ENCODE measurements at places on chromosomes 1 and 21.
A peak's percentile ranks its signal among the peaks of the same experiment; 100 is the strongest.

- DNase-seq: no peak
Measured at GRCh38 chr1:6022193-6022592, 23.5 kb upstream of the KCNAB2 start.

DNA sequence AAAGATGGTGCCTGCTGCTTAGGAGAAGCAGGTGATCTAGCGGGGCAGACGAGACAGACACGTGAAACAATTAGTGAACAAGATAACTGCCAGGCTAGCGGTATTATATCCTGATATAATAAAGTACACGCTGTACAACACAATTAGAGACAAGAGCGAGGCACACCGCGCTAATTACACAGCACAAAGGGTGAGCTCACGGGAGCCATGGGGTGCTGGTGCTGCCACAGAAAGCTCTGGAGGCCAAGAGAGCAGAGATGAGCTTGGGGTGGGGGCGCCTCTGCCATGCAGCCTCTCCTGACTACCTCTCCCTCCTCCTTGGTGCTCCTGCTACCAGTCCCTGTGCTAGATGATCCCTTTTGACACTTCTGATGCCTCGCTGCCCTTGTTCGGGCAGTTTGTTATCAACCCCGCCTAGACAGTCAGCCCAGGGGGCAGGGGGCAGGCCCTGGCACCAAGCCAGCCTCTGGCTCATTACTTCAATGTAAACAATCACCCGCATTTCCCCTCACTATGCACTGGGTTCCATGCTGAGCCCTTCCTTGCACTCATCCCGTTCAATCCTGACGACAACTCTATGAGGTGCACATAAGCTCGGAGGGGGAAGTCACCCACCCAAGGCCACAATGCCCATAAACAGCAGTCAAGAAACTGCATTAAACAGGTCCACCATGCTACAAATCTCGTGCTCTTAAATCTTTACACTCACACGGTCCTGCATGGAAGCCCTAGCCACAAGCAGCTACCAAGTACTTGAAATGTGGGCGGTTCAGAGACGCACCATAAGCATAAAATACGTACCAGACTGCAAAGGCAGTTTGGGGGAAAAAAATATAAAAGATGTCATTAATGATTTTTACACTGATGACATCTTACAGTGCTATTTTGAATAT lies 103.0 kb downstream of the SSBP3 start:
- DNase-seq: no peak

DNA sequence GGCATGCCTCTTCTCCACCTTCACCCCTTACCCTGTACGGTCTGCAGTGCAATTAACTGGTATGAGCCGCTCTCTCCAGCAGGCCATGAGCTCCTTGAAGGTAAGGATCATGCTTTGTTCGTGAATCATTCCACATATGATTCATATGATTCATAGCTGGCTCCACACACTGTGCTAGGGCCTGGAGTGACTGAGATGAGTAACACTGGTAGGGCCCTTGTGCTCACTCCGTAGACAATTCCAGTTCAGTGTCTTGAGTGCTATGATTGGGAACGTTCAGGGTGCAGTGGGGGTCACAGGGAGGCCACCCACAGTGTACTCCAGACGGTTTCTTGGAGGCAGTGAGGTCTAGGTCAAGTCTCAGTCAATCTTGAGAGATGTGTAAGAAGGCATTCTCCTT lies 239.8 kb downstream of the LMX1A start:
- DNase-seq: peak; percentile 67

DNA sequence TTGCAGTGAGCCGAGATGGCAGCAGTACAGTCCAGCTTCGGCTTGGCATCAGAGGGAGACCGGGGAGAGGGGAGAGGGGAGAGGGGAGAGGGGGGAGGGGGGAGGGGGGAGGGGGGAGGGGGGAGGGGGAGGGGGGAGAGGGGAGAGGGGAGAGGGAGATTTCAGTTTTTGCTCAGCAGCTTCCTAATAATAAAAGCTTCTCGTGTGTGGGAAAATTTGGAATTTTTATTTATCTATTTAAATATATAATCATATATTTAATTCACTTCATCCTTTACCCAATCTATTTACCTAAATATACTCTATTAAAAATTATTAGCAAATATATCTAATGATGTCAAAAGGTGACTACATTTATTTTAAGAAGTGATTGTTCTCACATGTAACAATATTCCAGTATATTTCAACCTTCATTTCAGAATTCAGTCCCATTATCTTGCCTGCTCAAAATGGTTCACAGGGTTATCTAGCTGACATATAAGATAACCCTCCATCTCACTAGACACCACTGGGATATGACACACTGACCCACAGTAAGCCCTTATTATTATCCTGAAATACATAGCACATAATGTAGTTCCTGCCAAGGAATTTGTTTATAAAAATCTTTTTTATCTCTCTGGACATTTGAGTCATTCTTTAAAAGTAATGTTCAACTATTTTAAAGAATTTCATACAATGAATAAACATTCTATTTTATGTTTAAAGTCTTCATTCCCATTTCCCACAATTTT lies 105.9 kb downstream of the GPATCH2 start:
- DNase-seq: peak; percentile 55

DNA sequence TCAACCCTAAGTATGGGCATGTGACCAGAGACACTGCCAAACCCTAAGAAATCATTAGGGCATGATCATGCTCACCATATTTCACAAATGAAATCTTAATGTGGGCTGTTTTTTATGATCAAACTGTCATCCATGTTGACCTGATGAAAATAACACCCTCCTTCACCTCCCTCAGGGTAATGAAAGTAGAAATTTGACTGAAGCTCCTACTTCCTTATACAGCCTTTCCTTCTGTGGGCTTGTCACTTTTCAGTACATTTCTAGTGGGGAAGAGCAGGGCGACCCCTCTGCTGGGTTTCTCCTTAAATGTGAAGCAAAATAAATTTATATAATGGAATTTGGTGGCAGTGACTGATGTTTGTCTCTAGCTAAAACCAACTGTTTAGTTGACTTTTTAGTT lies 25.9 kb downstream of the IVNS1ABP start:
- DNase-seq: no peak

DNA sequence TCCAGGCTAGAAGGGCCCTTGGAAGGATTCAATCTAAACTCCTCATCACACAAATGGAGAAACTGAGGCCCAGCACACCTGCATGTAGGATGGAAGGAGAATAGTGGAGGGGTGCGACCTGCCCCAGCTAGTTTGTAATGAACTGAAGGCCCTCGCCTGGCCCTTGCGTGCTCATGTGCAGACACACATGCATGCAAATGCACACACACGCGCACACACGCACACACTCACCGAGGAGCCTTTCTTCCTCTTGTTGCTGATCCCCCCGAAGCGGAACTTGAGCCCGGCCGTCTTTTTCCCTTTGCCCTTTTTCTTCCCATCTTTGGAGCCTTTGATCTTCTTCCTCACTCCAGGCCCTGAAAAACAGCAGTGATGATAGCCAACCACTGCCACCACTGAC lies 27.9 kb downstream of the CHD5 start:
- DNase-seq: no peak

DNA sequence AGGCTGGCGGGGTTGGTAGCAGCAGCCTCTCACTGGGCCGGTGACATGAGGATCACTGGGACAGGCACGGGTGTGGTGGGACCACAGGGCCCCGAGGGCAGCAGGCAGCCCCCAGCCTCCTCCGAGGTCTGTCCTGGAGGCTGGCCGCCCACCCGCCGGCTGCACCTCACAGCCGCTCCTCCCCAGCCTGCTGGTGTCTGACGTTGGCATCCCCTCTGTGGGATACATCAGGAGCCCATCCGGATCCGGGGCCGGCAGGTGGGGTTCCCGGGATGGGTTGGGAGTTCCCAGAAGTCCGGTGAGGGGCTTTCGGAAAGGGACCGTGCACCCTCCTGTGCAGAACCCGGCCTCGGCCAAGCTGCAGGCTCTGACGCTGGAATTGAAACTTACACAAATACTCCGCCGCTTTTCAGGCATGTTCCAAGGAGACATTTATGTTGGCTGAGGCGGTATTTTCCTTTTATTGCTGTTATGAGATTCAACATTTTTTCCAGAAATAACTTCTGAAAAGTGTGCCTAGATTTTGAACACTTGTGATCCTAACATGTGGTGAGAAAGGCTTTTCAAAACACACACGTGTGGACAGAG lies 142.1 kb upstream of the ARHGEF16 start:
- no peak for DNase-seq

DNA sequence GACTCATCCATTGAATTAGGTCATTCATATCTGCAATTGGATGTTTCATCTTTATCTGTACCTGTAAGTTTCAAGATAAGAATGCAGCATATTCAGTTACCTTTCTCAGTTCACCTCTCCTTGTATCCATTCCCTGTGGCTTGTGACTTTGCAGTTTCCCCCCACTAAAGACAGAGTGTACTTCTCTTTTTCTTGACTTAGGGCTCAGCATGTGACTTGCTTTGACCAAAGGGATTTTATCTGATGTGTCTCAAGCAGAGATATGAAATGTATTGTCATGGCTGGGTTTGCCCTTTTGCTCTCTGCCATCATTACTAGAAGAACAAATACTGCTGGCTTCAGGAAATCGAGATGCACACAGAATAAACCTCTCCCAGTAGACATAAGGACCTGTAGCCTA lies 754.8 kb downstream of the ADGRL2 start:
- DNase-seq: no peak

DNA sequence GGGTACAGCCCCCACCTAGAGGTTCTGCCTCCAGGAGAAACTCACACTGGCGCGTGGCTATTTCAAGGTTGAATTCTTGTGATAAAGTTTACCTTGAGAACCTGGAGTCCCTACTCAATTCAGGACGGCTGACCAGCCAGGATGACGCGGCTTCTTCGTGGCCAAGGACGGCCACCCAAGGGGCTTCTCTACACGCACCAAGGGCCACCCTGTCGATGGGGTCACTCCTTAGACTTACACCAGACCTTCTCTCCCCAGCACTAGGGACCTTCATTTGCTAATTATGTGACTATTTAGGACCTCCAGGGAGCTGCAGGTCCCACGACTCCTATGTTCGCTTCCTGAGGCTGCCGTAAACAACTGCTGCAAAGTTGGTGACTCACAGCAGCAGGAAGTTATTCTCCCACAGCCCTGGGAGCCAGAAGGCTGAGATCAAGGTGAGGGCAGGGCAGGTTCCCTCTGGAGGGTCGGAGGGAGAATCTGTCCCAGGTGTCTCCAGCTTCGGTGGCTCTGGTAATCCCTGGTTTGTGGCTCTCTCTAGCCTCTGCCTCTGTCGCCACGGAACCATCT lies 135.9 kb downstream of the NPHP4 start:
- DNase-seq: peak; percentile 2

- peak; percentile 33 for DNase-seq
Measured at GRCh38 chr1:152926091-152926490, 17.7 kb downstream of the IVL start.

DNA sequence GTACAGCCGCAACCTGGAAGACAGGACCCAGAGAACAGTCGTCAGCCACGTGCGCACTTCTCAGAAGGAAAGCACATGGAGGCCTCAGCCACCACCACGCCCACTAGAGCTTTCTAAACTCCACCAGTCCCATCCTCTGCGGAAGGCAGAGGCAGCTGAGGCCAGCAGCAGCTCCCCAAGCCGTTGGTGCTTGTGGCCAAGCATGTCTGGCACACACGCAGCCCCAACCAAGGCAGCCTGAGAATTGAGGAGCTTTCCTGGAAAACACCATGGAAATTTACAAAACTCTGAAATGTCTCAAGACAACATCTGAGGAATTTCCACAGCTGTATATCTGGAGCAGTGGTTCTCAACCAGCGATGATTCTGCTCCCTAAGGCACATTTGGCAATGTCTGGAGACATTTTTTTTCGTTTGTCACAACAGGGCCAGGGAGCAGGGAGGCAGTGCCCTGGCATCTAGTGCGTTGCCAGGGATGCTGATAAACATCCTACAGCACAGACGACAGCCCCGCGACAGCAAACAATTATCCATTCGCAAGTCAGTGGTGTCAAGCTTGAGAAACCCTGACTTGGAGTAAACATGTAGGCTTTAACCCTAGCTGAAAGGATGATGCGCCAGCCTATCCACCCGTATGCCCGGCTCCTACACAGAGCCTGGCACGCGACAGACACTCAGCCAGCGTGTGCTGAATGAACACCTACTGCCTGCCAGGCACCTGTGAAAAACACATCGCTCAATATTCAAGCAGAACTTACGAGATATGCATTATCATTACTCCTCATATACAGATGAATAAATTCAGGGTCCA lies 24.7 kb downstream of the NPHP4 start:
- no peak for DNase-seq

- no peak for DNase-seq
Measured at GRCh38 chr1:212491454-212491853, 58.7 kb downstream of the NENF start.

- no peak for DNase-seq
Measured at GRCh38 chr1:92877081-92877711, 45.4 kb downstream of the RPL5 start.

DNA sequence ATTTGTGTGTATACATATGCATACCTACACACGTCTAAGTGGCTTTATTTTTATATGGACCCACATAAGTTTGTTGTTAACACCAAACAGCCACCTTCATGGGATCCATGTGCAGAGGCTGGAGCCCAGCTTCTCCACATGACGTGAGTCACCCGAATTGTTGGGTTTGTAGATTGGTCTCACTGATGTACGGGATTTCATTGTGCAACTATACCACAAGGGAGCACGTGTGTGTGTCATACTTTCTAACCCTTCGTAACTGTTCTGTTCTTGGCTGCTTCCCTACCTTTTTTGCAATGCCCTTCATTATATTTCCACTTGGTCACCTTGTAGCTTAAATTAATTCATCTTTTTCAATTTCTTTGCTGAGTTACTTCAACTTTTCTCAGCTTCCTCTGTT lies 21.0 kb downstream of the SPRTN start:
- peak; percentile 22 for DNase-seq

DNA sequence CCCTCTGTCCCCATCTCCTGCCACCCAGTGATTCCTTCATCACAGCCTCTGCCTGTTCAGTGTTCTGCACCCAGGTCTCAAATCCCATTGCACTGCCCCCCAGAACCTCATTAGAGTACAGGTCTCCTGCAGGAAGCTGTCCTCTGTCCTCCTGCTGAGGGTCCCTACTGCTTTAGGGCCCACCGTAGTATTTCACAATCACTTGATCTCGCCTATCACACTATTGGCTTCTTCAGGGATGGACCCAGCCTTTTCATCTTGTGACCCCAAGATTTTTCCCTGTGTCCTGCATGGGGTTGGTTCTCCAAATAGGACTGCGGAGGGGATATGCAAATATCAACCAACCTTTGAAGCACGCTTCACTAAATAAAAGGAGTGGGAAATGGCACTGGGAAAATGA lies 331.1 kb upstream of the AJAP1 start:
- DNase-seq: no peak

- no peak for DNase-seq
Measured at GRCh38 chr1:115613767-115614166, 28.0 kb upstream of the VANGL1 start.
